ENCODE measurements at places on chromosomes 2 and 18. TPM values are rescaled to one million over a fixed set of nuclear protein-coding genes. Genes with fewer than 3 reads are reported as not detected.

The SOWAHC gene
- 20.8 TPM for total RNA-seq

The YWHAQ gene
- total RNA-seq: 172 TPM

The EML6 gene
- total RNA-seq: 2.6 TPM

The SPR gene
- total RNA-seq: 3.9 TPM

The PLGLB2 gene
- 2.2 TPM for total RNA-seq

The MCFD2 gene
- total RNA-seq: 45.3 TPM

The B4GALT6 gene
- 4.4 TPM for total RNA-seq

The MEIS1 gene
- total RNA-seq: 28.4 TPM

The TPRKB gene
- total RNA-seq: 22.9 TPM

The KCNG2 gene
- 0.49 TPM for total RNA-seq

DNA sequence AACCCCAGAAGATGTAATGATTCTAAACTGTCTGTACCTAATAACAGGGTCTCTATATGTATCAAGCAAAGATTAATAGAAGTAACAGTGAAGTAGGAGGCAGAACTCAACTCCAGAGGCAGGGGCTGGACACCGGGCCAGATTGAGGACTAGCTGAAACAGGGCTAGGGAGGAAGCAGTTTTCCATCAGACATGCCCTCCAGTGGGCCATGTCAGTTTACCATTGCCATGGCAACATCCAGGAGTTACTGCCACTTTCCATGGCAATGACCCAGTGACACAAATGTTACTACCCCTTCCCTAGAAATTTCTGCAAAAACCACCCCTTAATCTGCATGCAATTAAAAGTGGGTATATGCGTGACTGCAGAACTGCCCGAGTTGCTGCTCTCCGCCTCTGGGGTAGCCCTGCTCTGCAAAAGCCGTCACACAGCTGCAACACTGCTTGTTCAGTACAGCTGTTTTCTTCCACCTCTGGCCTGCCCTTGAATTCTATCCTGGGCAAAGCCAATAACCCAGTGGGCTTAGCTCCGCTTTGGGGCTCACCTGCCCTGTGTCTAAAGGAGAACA lies 58.7 kb downstream of the TMEM18 start:
- no peak for DNase-seq

- DNase-seq: no peak
Measured at GRCh38 chr18:32674491-32674890, 98.3 kb downstream of the KLHL14 start.

DNA sequence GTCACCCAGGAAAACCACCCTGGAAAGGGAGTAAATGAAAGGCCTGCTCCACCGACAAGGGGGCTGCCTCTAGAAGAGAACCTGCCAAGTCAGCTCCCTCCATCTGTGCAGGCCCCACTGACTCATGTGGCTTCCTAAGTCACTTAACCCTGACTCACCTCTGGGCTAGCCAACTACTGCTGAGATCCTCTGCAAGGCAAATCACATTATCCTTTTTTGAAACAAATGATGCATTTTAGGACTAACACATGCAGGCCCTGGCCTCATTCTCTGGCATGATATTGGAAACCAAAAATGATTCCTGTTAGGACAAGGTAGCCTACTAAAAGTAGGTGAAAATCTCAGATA lies 474.6 kb downstream of the EPHA4 start:
- DNase-seq: no peak

- DNase-seq: no peak
Measured at GRCh38 chr2:64232266-64232665, 88.0 kb upstream of the PELI1 start.

- DNase-seq: peak; percentile 64
Measured at GRCh38 chr2:231612109-231612455, 19.4 kb downstream of the TEX44 start.

GRCh38 chr2:47072018-47072691 lies 83.0 kb downstream of the STPG4 start:
- peak; percentile 55 for DNase-seq

- DNase-seq: no peak
Measured at GRCh38 chr18:63992751-63993150, 22.9 kb downstream of the SERPINB8 start.

DNA sequence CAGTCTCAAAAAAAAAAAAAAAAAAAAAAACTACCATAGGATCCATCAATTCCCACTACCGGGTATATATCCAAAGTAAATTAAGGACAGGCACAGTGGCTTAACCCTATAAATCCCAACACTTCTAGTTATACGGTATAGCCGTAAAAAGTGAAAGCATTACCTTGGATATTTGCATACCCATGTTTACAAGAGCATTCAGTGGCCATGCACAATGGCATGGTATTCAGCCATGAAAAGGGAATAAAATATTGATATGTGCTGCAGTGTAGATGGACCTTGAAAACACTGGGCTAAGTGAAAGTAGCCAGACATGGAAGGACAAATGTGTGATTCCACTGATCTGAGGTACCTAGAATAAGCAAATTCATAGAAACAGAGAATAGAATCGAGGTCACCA lies 111.8 kb upstream of the CAB39 start:
- no peak for DNase-seq

DNA sequence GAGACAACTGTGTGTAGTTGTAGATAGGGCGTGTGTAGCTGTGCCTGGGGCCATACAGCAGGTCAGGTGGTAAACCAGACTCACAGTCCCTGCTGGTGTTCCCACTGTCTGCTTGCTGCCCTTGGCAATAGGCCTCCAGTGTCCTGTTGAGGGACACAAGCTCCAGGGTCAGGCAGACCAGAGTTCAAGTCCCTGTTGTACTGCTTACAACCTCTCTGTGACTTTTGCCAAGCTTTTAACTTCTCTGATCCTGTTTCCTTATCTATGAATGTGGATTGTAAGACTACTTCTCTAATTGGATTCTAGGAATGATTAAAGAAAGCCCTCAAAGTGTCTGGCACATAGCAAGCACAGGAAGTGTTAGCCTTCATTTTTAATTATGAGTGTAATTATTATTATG lies 68.6 kb downstream of the MERTK start:
- no peak for DNase-seq

DNA sequence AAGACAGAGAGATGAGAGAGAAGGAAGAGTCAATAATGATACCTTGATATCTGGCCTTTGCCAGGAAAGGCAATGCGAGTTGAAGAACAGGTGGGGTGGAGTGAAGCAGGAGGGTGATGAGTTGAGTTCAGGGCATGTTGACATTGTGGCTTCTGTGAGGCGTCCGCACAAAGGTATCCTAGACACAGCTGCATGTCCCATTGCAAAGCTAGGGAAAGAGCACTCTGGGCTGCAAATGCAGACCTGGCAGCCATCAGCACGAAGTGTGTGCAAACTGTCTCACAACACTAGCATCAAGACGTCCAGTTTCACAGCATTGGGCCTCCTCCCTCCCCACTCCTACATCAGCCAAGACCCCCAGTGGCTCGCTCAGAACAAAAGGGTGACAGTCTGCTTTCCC lies 36.1 kb downstream of the TEX51 start:
- no peak for DNase-seq

DNA sequence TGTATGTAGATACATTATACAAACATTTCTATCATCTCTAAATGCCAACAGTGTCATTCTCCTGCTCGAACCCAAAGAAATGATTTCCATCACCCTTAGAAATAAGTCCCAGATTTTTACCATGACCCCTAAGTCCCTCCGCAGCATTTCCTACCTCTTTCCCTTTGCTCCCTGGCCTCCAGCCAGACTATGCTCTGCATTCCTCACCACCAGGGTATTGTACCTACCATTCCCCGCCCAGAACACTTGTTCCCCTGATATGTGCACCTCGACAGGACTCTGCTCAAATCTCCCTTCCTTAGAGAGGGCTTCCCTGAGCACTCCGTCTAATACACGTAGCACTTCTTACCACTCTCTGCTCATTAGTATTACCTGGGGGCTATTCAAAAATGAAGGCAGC lies 630.2 kb downstream of the ARHGAP15 start:
- DNase-seq: no peak

DNA sequence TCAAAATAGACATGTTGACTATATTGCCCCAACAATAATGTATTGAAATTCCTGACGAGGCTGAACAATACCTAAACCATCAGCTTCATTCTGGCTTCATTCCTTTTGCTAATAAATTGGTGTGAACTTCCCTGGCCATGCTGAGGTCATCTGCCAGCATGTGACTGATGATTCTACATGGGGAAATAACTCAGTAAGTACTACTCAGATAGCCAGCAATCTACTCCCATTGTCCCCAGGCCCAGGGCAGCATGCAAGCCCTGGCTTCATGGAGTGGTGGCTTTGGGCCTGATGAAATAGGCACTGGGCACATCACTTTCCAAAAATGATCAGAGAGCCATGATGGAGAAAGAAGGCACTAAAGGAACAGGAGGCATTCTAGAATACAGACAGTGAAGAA lies 468.5 kb upstream of the PIK3C3 start:
- no peak for DNase-seq

DNA sequence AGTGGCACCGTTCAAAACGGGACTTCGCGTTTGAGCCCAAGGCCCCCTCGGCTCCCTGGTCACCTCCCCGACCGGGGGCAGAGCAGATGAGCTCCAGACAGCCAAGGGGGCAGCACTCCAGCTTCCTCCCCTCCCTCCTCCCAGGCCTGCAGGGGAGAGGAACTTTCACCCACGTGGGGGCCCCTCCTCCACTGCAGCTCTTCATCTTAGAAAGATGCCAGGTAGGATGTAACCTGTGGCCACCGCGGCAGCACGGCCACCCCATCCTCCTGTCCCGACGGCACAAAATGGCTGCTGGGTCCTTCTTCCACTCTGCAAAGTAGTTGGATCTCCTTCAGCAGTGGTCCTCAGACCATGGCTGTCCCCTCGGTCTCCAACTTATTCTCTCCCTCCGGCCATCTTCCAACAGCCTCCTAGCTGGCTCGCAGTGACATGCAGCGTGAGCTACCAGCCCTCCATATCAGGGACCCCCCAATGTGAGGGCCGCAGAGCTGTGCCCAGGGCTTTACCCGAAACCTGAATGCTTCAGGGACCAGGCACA lies 94.5 kb upstream of the ID2 start:
- DNase-seq: no peak

DNA sequence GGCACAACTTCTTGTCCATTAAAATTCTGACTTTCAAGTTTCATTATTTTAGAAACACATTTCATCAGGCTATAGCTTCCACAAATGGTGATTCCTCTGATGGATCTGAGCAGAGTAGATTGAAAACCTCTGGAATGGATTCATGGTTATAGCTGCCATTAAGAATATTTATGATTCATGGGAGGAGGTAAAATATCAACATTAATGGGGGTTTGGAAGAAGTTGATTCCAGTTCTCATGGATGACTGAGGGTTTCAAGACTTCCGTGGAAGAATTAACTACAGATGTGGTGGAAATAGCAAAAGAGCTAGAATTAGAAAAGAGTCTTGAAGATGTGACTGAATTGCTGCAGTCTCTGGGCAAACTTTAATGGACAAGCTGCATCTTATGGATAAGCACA lies 797.4 kb downstream of the SUCLG1 start:
- no peak for DNase-seq

DNA sequence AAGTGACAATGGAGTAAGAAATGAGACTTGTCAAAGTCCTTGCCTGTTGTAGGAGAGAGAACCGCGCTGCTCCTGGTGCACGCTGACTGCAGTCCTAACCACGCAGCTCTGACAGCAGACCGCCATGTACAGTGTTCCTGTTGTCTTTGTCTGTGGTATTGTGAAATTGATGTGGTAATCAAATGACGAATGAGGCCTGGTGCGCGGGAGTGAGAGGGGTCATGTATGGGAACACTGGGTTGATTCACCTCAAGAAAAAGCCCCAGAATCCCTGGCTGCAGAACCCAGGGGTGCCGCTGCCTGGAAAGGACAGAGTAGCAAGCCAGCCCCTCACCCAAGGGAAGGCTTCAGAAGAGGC lies 64.0 kb downstream of the INPP4A start:
- no peak for DNase-seq

DNA sequence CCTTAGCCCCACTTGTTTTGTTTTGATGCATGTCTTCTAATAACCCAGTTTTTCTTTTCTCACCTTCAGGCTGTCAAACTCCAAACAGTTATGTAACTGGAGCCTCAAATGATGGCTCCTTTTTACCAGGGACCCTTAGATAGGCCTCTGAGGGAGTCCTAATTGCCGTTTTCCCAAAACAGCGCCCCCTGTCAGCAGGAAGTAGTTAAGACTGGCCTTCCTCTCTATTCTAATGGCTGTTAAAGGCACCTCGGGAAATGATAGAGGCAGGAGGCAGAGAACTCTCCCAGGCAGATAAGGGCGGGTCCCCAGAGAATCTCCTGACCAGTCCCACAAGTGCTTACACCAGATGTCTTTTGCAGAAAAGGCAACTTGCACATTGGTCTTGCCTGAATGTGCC lies 123.2 kb downstream of the KCNS3 start:
- DNase-seq: no peak

DNA sequence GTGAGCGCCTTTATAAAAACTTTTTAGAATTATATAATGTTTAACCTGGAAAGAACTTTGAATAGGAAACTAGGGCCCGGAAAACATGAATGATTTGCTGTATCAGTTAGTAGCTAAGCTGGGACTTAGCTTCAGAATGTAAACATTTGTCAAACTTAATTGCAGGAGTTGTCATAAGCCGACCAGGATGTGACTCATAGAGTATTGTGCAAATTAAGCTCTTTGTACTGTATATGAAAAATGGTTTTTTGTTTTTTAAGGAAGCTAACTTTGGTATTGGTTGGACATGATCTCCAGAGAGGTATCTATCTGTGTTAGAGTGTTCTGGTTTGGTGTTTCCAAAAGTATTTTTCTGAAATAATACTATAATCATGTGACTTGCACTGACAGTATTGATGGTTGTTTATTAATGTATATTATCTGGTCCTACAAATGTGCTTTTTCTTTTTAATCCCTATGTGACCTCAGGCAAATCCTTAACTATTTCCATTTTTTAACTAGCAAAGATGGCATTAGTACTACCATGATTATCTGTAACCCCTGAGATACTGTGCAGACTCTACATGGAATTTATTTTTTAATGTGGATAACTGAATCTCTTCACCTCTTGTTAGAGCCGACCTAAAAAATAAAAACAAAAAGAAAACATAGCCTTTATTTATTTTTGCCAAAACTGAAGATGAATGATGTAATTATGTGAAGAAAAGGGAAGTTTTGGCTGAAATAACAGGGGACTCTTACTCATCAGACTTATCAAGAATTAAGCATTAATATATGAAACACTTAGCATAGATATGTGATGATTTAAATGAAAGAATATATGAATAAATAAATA lies 11.7 kb downstream of the YIPF4 start:
- no peak for DNase-seq

DNA sequence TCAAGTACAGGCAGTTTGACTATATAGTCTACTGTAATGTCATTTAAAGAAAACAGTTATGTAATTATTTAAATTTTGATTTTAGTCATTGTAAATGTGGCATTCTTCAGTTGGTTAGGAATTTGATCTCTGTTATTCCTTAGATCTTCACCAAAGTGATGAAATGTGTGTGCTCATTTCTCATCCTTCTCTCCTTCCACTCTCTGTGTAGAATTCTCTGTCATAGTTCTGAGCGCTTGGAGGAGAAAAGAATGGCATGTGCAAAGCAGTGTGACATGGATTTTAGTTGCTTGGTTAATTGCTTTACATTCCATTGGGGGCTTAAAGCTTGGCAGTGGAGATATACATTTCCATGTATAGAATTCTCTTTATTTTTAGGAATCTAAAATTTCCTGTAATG lies 14.8 kb downstream of the PIK3C3 start:
- no peak for DNase-seq
